ENCODE measurements at places on chromosomes 12 and 14.

- DNase-seq = no peak
Measured at GRCh38 chr12:101552277-101552676, 42.5 kb upstream of the MYBPC1 start.

DNA sequence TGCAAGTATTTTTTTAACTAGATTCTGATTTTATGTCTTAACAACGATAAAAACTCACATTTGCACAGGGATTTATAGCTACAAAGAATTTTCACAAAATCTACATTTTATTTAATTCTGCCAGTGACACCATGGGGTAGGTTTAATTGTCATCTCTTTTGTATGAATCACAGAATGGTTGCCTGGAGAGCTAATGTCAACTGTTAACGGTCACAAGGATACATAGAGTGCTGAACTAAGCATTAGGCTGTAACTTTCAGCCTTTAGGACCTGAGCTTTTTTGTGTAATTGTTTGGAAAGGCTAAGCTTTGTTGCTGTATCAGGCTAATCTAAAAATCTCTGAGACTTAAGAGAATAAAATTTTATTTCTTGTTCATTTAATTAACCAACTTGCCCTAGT lies 465.3 kb upstream of the TBX3 start:
- no peak for DNase-seq

DNA sequence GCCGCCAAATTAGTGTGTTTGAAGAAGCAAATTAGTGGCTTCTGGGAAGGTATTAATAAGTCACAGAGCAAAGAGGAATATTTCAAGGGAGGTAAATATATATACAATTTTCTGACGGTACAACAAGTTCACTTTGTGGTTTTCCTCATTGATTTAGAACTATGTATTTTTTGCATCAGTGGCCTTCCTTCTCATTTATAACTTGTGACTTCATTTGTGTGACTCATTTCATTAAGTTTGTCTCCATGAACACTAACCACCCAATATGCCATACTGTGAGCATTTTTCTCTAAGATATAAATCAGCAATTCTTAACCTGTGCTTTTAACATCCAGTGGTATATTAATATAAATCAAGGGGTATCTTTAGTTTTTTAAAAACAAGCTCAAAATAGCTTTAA lies 29.3 kb upstream of the ARHGAP5 start:
- no peak for DNase-seq

- no peak for DNase-seq
Measured at GRCh38 chr14:22887260-22887989, 4.4 kb downstream of the REM2 start.

DNA sequence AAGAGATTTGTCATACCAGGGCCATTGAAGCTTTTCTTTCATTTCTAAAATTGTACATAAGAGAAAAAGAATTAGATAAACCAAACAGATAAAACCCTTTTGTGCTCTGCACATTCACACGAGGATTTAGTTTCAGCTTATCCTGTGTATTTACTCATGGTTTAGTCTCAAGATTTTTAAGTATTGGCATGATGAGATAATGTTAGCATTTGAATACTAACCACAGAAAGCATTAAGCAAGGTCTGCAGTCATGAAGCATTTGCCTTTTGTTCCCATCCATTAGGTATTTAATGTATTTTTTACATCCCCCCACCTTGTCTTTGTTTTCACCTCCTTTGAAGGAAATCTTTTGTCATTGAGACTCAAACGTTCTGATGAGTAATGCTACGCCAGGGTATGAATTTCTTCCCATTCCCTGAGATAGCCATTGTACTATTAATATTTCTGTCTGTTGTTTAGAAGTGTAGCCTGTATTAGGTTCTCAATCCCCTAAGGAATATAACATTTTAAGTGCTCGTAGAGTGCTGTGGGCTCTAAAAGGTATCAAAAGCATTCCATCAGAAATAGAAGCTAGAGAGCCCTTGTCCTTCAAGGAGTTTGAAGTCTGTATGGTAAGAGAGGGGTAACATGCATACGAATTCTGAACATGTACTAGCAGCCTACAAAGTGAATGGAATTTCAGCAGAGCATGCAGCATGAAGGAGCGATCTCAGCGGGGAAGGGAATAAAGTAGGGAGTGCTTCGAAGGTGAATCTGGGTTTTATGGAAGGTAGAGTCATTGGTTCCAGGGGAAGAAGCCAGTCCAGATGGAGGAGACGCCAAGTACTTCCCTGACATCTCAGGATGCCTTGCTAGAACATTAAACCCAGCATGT lies 22.3 kb downstream of the CRADD start:
- DNase-seq = no peak

DNA sequence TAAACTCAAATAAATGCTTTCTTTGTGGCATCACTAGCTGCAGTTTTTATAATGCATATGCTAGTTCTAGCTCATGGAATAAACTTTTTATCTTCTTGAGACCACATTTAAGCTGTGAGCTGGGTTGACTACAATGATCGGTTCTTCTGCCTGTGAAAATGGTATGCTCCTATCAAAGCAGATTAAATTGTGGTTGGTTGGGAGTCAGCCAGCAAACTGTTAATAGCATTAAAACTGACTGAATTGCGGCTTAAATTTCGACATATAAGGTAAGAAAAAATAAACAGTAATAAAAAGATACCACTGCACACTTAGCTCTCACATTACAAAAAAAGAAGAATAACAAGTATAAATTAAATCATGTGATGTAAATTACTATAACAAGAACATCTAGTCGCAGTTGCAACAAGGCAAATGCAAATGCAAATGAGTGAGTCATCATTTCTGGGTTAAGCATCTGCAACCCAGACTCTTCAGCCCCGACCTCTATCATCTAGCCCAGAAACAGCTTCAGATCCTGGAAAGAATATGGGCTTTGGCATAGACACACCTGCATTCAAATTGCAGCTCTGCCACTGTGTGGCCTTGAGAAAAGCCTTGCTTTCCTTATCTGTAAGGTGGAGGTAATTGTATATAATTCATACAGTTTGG lies 19.8 kb upstream of the DHRS7 start:
- no peak for DNase-seq

- DNase-seq = no peak
Measured at GRCh38 chr14:92386637-92387036, 63.7 kb downstream of the SLC24A4 start.

- DNase-seq = no peak
Measured at GRCh38 chr12:7961395-7962178, 25.6 kb upstream of the SLC2A3 start.

DNA sequence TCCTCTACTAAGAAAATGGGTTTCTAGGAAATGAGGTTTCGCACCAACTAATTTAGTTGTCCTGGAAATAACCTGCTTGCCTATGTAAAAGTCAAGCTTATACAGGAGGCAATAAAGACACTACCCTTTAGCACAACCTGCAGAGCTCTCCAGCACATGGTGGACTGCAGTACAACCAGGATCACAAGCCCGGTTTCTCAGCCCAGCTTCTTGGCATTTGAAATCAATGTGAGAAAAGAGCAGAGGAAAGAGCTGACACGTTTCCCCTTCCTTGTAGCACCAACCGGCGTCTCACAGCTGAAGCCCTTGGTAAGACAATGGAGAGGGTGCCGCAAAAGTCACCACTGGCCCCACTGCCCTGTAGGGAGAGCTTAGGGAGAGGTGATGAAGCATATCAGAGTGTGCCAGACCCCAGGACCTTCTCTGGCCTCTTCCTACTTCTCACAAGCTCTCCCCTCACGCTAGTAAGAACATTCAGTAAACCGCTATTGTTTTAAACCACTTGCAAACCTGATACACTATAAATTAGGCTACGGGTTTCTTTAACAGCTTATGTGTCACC lies 8.6 kb downstream of the SPTLC2 start:
- DNase-seq = no peak

- no peak for DNase-seq
Measured at GRCh38 chr12:110314308-110314707, 33.3 kb downstream of the ATP2A2 start.

DNA sequence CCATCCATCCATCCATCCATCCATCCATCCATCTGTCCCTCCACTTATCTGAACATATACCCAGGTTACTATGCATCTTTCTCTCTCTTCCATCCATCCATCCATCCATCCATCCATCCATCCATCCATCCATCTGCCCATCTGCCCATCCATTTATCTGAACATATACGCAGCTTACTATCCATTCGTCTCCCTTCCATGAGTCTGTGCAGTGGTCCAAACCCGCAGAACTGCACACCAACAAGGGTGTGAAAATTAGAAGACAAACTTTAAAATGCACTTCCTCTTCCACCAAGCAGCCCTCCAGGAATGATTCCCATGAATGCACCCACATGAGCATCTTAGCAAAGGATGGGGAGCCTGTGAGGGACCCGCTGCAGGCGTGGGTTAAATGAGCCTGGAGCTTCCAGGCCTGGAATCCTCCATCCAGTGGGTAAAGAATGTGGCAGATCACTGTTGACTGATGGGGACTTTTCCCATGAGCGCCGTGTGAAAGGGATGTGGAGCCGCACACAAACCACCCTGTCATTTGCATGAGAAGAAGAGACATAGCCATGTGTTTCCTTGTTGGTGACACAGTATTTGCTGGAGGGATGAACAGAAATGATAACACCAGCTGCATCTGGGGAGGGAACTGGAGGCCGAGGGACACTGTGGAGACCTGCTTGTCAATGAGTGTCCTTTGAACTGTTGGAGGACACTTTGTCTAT lies 376.6 kb downstream of the ADGRD1 start:
- DNase-seq = no peak

- DNase-seq = no peak
Measured at GRCh38 chr14:101708853-101709532, 52.5 kb upstream of the PPP2R5C start.

DNA sequence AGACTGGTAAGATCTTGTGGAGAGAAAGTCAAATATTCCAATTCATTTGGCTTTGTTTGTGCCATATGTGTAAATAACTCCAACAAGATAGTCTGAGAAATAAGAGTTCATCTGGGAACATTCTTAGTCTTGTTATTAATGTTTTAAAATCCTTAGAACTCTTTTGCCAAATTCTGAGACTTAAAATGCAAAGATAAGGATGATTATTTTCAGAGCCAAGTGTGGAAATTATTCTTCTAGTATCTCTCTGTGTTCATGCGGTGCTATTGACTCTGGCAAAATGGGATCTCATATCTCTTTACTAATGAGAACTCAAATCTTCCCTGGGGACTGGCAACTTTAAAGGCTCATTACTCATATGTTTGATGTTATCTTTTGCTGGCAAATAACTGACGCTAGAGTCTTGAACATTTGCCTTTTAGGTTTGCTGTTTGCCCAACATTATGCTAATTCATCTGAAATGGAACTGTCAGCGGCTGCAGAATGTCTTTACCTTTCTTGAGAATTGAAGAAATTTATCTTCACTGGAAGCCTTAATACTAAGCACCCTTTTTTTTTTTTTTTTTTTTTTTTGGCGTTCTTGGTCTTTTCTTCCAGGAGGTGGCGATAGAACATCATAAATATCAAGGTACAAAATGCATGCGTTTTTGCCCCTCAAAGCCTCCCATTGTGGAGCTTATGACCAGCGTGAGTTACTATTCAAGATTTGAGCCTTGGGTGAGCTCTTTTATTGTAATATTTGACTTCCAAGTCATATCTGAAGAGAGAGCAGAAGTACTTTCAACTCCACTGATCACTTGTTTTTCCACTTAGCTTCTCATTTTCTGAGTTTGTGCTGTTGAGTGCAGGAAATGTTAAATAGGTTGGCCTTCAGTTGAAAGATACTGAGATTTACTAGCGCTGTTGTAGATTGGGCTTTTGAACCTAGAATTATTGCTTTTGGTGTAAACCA lies 86.5 kb downstream of the CAND1 start:
- DNase-seq = no peak

DNA sequence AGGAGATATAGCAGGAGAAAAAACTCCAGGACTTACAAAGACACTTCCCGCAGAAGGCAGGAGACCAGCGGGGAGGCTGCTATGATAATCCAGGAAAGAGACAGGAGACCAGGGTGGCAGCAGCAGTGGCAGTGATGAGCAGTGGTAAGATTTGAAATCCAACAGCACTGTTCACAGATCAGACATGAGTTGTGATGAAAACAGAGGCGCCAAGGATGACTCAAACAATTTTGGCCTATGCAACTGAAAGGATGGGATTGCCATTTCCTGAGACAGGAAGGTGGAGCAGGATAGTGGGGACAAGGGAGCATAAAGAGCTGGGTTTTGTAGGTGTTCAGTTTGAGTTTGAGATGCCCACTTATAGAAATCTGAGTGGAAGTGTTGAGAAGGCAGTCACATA lies 108.6 kb upstream of the DYRK2 start:
- no peak for DNase-seq

DNA sequence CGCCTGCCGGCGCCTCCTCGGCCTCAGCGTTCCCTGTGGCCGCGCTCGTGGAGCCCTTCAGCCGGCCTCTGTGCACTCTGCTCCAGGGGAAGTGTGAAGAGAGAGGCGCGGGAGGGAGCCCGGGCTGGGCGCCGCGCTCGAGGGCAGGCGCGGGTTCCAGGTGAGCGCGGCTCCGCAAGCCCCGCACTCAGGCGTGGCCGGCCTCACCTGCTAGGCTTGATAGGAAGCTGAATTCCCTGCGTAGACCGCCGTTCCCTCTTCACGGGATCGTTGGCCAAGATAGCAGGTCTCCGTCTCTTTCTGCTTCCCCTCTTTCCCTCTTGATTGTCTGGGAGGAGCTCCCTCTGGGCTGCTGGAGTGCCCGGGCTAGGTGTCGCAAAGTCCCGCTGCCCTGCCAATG lies 89.7 kb downstream of the ASCL4 start:
- DNase-seq = no peak

DNA sequence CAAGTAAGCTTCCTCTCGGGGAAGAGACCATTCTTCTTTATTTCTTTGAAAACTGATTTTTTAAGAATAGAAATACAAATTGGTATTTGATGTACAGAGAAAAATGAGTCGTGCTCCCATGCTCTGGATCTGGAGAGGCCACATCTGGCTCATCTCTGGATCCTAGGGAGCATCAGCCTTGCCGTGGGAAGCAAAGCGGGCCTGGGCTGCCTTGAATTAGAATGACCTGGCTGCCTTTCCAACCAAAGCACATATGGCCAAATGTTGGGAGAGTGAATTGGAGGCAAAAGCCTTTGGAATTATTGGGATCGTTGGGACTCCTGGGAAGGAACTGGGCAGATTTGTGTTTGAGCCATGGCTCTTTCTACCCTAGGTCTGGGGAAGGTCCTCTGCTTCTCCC lies 80.0 kb downstream of the SLC25A47 start:
- DNase-seq = no peak

DNA sequence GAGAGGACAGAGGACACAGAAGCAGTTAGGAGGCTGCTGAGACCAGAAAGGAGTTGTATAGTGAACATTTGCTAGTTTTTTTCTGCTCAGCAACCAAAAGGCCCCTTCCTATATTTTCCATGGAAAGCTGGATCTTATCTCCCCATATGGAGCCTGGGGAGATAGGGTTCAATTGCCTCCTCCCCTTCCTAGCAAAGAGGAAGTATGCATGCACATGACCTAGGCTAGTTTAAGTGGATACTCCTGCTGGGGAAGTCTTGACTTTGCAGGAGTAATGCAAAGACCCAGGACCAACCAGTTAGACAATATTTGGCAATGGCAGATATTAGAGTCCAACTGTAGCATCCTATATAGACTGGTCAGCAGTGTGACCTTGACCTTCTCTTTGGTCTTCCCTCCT lies 15.1 kb downstream of the CHD8 start:
- no peak for DNase-seq

GRCh38 chr12:42552822-42553221 lies 36.7 kb downstream of the PRICKLE1 start:
- no peak for DNase-seq

GRCh38 chr12:62658910-62659309 lies 192.3 kb downstream of the MON2 start:
- DNase-seq = no peak

- DNase-seq = no peak
Measured at GRCh38 chr12:105166736-105167135, 59.2 kb downstream of the WASHC4 start.

- no peak for DNase-seq
Measured at GRCh38 chr14:81122326-81122725, 98.4 kb downstream of the GTF2A1 start.

GRCh38 chr12:31006416-31007152 lies 67.1 kb upstream of the DDX11 start:
- no peak for DNase-seq
